ENCODE measurements at places on chromosomes 3 and 15.
A peak's percentile ranks its signal among the peaks of the same experiment; 100 is the strongest.

DNA sequence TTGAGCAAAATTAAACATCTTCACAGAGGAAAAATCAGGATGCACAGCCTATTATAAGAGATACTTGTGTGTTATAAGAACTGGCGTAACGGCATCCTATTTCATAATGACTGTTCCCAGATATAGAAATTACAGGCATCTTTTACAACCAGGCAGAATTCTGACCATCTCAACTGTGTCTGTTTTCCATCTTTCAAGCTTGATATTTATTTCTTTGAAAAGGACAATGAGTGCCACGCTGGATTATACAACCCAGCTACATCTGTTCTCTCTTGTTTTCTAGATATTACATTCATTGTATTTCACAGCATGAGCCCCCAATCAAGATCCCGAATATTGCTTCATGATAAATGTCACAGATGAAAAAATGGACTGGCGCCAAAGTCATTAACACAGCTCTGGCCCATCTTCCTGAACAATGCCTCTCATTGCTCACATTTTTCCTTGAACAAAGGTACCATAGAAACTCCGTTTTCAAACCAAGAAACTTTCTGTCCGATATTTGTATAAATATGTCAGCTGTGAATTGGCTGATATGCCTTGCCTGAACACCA lies 420.6 kb downstream of the TBL1XR1 start:
- DNase-seq: no peak

GRCh38 chr15:70192490-70192889 lies 94.8 kb upstream of the TLE3 start:
- DNase-seq: no peak

DNA sequence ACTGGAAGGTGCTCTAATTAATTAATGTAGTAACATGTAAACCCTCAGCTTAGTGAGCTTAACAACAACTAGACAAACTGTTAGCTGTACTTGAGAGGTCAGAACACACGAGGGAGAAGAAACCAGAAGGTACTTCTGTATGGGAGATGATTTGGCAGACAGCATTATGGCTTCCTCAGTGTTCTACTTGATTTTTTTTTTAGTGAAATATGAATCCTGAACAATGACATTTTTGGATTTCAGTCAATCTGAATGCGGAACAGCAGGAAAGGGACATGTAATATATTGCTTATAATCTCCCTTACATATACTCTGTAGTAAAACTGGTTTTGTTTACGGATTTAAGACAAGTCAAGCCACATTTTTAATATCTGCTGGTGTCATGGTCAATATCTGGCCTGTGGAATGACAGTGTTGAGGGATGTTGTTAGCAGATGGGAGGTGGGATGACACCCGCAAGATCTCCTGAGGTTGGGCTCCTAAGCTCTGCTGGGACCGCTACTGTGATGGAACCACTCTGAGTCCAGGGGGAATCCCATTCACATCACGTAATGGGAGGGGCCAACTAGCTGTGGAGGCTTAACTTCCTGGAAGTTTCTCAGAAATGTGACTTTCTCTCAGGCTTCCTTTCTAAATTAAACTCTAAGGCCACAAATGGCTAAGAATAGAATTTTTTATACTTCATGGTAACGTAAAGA lies 18.7 kb downstream of the TNFAIP8L3 start:
- no peak for DNase-seq

- no peak for DNase-seq
Measured at GRCh38 chr15:82810061-82810889, 847 bp downstream of the WHAMM start.

GRCh38 chr3:45881078-45882022 lies 5.0 kb upstream of the CCR9 start:
- no peak for DNase-seq

GRCh38 chr15:45777781-45778180 lies 143.0 kb downstream of the SQOR start:
- DNase-seq: no peak

DNA sequence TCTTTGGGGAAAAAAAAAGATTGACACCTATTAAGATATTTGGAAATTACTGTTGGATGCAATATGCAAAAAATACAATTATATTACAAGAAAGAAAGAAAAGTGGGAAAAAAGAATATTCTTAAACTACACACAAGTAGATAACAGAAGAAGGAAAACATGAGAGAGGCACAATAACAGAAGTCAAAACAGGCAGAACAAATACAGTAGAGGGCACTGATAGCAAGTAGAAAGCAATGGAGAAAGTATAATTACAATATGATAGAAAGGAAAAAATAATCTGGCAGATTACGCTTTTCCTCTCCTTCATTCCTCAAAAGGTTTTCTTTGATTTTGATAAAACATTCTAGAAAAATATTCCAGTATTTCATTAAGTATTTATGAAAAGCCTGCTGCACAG lies 72.1 kb downstream of the ADAM10 start:
- DNase-seq: no peak

GRCh38 chr3:195774917-195775316 lies 36.8 kb downstream of the MUC4 start:
- DNase-seq: peak; percentile 29

DNA sequence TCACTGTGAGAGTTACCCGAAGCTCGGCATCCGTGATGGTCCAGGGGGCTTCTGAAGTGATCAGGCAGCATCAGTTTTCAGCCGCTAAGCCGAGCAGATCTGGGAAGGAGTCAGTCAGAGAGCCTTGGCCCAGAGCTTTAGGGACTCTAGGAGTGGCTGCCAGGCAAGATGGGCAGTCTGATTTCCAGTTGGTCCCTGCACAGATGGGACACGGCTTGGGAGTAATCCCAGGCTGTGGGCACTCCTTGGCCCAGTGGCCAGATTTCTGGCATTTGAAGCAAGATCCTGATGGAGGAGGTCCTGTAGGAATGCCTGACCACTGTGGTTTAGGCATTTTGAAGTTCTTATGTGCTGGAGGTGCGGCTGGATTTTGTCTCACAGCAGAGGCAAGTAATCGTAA lies 10.5 kb upstream of the IP6K2 start:
- DNase-seq: no peak

DNA sequence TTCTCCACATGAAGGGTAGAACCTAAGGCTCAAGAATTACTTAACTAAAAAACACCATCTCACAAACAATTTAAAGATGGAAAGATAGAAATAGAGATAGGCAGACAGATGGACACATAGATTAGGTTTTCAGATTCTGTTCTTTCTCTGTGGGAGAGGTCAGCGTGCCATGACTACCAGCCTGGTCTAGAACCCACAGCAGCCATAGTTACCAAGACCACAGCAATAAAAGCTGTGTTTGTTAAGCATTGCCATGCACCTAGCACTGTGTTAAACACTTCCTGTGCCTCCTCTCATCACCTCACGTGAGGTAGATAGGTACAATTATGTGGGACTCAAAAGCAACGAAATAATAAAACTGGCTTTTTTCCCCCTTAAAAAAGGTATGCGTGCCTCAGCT lies 83.1 kb upstream of the TSEN2 start:
- DNase-seq: no peak

DNA sequence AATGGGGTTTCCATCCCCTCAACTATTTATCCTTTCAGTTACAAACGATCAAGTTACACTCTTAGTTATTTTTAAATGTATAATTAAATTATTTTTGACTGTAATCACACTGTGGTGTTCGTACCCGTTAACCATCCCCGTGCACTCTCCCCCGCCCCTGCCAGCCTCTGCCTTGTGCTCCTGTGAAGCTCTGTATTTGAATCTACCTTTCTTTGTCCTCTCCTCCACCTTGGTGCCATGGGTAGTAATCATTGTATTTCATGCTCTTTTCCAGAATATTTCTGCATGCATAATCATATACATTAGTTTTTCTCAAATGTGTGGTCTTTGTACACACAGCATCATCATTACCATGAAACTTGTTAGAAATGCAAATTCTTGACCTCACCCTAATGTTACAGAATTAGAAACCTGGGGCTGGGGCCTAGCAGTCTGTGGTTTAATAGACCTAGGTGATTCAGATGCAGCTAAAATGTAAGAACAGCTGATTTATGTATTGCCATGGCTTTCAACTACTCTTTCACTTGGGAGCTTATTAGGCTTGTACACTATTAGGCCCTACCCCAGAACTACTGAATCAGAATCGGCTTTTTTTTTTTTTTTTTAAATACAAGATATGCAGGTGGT lies 91.5 kb downstream of the STT3B start:
- DNase-seq: no peak

- DNase-seq: no peak
Measured at GRCh38 chr15:67524235-67524634, 3.3 kb downstream of the C15orf61 start.

DNA sequence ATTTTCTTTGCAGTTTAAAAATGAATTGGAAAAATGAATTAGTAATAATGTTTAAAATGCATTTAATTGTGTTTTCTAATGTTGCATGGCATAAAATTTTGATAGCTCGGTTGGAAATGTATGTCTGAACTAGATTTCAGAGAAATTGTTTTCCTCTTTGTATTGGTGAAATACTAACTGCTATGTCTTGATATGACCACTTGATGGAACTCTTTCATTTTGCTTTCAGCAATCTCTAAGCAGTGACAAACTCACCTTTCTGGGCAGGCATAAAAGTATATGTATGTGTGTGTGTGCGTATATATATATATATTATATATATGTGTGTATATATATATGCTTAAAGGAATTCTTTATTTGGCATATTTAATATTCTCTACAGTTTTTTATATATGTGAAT lies 239.3 kb upstream of the ZNF717 start:
- DNase-seq: no peak

- DNase-seq: no peak
Measured at GRCh38 chr15:80789796-80790195, 10.6 kb downstream of the CEMIP start.

GRCh38 chr3:87247430-87247773 lies 20.3 kb downstream of the CHMP2B start:
- DNase-seq: no peak

- DNase-seq: no peak
Measured at GRCh38 chr15:25846377-25846776, 16.8 kb downstream of the ATP10A start.

GRCh38 chr3:43163895-43164493 lies 58.1 kb upstream of the POMGNT2 start:
- DNase-seq: no peak

GRCh38 chr15:79089890-79090486 lies 592 bp downstream of the RASGRF1 start:
- no peak for DNase-seq

GRCh38 chr15:99580076-99580475 lies 14.3 kb downstream of the MEF2A start:
- DNase-seq: no peak

DNA sequence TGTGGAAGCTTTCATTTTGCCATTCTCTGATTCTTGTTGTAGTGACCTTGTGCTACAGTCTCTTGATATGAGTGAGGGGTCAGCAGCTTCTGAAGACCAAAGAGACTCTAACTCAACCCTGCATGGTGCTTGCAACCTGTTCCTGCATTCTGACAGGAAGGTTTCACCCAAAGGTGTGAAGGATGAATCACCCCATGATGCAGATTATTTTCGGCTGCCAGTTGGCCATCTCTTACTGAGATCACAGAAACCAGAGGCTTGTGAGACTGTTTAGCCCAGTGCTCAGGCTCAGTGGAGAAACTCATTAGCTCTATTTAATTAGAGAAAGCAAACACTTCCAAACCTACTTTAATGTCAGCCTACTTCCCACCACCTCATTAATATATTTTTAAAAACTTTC lies 29.2 kb upstream of the TPRG1 start:
- DNase-seq: no peak

DNA sequence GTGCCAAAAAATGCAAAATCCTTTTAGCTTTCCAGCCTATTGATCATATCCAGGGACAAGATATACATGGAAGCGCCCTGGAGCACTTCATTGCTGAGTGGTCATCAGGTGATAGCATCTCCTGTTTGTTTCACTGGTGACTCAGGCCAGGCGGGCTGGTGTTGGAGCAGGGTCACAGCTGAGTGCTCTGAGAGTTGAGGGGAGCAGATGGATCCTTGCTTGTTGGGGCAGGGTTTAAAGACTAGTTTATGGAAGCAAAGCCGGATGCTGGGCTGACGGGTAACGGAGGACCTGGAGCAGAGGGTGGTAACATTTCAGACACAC lies 405.0 kb upstream of the TPM1 start:
- no peak for DNase-seq

DNA sequence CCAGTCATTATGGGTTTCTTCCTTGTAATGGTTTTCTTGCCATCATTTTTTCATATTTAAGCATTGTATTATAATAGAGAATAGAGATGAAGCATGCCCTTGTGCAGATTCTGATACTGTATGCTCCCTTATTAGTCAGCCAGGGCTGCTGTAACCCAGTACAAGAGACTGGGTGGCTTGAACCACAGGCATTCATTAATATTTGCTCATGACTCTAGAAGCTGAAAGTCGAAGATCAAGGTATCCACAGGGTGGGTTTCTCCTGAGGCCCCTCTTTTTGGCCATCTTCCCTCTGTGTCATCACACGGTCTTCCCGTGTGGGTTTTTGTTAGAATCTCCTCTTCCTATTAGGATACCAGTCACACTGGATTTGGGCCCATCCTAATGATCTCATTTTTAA lies 74.5 kb downstream of the FOXP1 start:
- DNase-seq: no peak

- DNase-seq: no peak
Measured at GRCh38 chr3:10816019-10816862, at the start of gene SLC6A11. Gene SLC6A11, plus strand, starts transcription at chr3:10816228. Its CDS starts 38 bp downstream, at chr3:10816266.

GRCh38 chr3:69463531-69463930 lies 77.6 kb upstream of the FRMD4B start:
- DNase-seq: no peak

GRCh38 chr15:84702961-84703482 lies 12.9 kb downstream of the SEC11A start:
- no peak for DNase-seq

DNA sequence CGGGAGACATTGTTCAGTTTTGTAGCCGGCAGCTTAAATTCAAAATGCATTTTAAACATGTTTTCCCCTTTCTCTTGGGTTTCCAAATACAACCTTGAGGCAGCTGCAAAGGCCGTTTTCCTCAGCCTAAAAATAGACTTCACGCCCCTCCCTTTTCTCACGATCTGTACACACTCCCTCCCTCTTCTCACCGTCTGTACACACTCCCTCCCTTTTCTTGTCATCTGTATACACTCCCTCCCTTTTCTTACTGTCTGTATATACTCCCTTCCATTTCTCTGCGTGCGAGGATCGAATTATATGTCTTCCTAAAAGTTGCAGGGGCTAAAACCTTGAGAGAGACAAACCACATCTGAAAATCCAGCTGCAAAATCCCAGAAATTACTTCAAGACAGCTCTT lies 8.9 kb downstream of the MUC4 start:
- no peak for DNase-seq

- no peak for DNase-seq
Measured at GRCh38 chr3:42122261-42123011, 31.3 kb downstream of the TRAK1 start.

DNA sequence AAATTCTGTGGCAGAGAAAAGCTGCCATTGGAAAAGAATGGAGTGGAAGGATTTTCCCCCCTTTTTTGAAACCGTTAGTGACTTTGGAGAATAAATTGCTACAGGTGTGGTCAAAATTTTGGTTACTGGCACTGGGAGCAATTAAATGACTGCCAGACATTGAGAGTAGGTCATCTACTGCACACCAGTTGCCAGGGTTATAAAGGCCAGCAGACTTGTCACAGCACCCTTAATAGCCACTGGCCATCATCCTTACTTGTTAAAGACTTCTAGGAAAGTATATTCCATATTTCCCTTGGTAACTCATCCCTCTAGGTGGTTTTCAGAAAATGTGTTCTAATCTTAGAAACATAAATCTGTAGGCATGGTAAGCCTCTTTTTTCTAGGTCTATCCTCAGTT lies 8.0 kb downstream of the PIK3CA start:
- DNase-seq: no peak

GRCh38 chr15:70870051-70870450 lies 16.1 kb upstream of the LARP6 start:
- no peak for DNase-seq
